ENCODE measurements at places on chromosomes 3 and 15.

DNA sequence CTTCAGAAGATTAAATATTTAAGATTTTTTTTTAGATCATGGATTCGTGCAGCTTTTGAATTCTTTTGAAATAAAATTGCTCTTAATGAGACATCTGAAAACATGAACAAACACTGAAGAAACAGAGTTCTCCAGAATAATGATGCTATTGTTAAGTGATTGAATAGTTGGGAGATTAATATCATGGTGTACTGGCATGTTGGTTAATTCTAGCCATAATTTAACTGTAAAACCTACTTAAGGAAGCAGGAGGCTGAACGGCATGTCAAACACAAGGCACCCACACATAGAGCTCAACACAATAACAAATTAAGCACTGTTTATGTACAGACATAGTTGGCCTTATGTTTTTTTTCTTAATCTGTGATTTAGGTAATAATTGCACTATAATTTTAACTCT lies 185.6 kb downstream of the RBMS3 start:
- DNase-seq: no peak

DNA sequence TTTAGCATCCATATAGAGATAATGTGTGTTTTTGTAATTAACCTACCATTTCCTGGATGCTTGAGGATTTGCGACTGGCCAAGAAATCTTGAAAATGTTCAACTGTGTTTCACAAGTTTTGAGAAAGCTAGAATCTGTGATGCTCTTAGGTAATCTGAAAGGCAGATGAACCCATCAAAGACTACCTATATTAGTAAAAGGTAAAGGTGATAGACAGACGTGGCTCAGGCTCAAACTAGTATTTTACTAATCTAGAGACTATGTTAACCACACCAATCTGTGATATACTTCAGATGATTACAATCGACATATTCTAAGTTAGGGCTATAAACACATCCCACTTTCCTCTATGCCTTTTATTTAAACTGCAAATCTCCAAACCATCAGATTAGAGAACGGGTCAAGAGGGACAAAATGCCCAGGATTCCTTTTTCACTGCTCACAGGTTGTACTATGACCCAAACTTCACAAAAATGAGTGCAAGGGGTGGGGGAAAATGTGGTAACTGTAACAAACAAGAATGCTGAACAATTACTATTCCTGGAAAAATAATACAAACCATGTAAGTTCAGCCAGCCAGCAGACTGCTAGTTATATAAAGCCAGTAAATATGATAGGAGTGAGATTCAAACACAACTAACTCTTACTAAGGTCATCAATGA lies 295.1 kb downstream of the FOXP1 start:
- no peak for DNase-seq

- no peak for DNase-seq
Measured at GRCh38 chr3:4387210-4388204, 79.6 kb downstream of the SUMF1 start.

DNA sequence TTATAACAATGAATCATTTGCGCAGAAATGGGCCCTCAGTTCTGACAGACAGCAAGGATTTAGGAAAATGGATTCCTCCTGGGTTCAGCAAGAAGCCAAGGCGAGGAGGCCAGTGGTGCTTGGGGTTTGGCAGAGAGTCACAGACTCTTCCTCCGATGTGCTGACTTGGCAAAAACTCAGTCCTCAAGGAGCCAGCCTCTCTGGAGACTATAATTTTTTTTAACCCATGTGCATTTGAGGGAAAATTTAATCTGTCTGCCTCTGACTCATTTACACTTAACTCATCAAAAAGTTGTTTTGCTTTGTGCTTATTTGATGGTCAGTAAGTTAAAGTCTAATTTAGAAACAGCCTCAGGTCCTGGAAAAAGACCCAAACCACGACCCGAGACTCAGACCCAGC lies 34.2 kb upstream of the SLC24A5 start:
- DNase-seq: no peak

GRCh38 chr3:171417813-171418212 lies 42.4 kb downstream of the TNIK start:
- DNase-seq: no peak

GRCh38 chr3:197186887-197187588 lies 111.4 kb downstream of the DLG1 start:
- DNase-seq: peak; percentile 16

GRCh38 chr3:130379274-130379673 lies 33.8 kb downstream of the COL6A5 start:
- DNase-seq: no peak

GRCh38 chr3:159130108-159130507 lies 328.3 kb downstream of the MFSD1 start:
- DNase-seq: no peak

DNA sequence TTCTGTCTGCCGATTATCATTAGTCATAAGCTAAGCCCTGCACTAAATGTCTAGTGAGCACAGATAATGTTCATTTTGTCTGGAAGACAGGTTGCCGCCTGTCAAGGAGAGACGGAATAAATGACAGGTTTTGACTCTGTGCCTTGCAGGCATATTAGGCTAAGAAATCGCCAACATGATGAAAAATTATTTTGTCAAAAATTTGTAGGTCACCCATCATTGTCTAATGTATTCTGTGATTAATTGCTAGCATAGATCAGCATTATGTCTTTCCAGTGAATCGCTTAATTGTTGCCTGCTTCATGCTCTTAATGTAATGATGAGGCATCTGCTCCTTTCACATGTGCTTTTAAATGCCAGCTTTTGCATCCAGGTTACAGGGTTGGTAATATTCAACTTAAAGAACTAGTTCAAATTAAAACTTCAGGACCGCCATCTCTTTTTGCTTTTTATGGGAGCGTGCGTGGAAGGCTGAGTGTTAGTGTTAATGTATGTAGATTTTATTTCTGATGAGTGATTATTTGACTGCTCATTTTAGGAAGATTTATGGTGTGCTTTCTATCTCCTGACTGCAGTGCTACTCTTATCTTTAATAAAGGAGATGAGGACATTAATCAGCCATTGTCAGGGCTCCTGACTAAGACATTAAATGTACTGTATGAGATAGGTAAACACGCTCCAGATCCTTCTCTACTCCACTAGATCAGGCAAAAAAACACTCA lies 120.8 kb upstream of the MEIS2 start:
- DNase-seq: no peak

GRCh38 chr3:34837848-34838741 lies 801.2 kb upstream of the ARPP21 start:
- no peak for DNase-seq

GRCh38 chr3:110293660-110294059 lies 778.0 kb upstream of the NECTIN3 start:
- no peak for DNase-seq

DNA sequence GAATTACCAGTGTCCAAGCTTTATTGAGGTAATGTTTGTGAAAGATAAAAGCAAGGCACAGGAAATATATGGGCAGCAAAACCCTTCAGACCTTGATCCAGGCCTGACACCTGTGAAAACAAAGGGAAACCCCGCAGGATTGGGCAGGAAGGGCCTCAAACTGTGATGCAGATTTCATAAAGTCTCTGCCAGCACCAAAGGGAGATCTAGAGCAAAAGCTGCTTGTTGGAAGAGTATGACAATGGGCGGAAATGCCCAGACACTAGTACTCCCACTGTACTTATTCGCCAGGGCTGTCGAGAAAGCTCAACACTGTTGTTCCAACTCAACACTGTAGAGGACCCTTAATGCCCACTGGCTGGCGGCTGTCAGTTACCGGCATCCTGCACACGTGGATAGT lies 207.9 kb downstream of the CD47 start:
- DNase-seq: no peak

DNA sequence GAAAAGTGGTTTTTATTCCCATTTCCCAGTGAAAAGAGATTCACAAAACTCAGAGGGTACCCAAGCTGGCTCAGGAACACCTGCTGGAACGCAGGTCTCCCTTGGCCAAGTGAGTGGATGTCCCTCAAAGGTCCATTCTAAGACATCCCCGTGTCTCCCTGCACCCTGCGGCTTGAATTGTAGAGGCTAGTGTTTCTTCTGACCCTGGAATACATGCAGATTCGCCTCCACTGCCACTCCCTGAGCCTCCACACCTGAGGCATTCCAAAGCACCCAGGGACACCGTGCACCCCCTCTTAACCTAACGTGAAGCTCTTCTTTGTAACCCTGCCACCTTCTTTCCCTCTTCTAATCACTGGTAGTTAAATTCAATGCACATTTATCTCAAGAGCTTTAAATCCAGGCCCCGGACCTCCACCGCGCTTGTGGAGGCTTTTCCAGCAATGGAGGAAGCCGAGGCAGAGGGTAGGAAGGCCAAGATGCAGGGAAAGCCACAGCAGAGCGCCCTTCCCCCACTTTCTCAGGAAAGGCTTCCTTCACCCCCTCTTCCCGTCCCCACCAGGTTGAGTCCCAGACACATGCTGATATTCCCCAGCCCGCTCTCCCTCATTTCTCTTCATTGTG lies 590 bp upstream of the ITGA11 start:
- DNase-seq: no peak

GRCh38 chr3:30795176-30795575 lies 99.3 kb downstream of the GADL1 start:
- no peak for DNase-seq

GRCh38 chr15:51267703-51268083 lies 70.7 kb downstream of the CYP19A1 start:
- DNase-seq: no peak

- peak; percentile 64 for DNase-seq
Measured at GRCh38 chr3:51718547-51719409, 11.9 kb downstream of the GRM2 start.

DNA sequence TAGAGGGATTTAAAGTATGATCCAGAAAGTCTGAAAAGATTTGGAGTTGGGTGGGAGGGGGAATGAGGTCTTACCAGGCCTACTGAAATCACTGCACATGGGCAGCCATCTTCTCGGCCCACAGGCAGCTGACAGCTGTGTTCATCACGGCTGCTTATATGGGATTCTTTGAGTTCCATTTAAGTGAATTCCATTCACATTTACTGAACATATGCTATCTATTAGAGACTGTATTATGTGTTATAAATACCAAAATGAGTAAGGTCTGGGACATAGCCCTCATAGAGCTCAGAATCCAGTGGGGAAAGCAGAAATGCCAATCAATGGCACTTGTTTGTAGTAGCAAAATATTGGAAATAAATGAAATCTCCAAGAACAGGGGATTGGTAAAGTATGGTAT lies 91.1 kb downstream of the TRIM42 start:
- no peak for DNase-seq

DNA sequence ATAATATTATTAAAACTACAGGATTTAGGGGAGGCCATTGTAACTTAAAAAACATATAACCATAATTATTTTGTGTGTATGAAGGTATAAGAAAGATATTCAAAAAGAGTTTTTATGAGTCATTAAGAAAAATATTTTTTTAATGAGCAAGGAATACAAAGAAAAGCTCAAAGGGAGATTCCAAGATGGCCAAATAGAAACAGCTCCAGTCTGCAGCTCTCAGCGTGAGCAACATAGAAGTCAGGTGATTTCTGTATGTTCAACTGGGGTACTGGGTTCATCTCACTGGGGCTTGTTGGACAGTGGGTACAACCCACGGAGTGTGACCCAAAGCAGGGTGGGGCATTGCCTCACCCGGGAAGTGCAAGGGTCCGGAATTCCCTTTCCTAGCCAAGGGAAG lies 336.1 kb downstream of the TBL1XR1 start:
- DNase-seq: no peak

DNA sequence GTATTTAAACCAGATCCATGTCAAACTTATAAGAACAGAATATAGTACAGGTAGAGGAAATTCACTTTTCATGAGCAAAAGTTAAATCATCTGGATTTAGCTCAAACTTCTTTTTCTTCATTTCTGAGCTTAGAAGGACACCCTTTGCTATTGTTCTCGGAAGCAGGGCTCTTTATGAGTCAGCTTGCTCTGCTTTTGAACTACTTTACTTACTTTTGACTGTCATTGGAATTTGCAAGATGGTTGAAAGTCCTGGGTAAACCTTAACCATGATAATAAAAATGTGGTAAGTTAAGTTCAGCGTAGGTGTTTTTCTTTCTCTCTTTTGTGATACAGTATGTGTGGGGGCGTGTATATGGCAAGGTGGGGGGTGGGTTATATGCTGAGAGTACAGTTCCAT lies 312.7 kb upstream of the DPH6 start:
- no peak for DNase-seq

- no peak for DNase-seq
Measured at GRCh38 chr15:91783008-91783407, 70.5 kb upstream of the SLCO3A1 start.

- no peak for DNase-seq
Measured at GRCh38 chr3:196974661-196975060, 6.0 kb upstream of the PIGZ start.

DNA sequence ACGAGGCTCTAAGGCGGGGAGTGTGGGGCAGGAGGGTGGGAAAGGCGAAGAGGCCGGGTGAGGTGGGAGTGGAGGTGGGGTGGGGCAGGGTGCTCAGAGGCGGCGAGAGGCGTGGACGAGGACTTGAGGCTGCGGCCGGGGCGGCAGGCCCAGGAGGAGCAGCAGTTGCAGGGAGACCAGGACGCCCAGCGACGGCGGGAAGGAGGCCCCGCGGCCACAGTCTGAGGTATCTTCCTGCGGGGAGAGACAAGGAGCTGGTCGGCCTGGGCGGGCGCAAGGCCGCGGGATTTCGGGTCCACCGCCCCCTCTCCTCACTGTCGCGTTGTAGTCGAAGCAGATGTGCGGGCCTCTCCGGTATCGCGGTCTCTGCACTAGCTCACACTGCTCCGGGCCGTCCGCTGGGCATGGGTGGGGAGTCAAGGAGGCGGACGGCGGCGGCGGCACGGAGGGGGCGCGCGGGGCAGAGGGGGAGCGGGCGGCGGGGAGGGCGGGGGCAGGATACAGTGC lies 5.3 kb upstream of the TMEM115 start:
- DNase-seq: no peak

DNA sequence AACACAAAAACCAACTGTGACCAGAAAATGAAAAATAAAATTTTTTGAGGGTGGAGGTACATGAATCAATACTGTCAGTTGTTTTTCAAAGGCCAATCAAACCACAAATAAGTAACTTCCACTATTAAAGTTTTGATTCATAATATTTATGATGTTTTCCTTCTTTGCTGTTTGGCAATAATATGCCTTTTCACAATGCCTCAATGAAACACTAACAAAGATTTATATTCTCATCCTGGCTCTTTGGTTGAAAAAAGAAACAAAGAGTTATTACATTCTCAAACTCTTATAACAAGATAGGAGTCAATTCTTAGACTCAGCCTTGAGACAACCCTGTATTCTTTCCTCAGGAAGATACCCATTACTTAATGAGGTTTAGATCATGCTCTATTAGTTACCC lies 63.1 kb downstream of the C3orf70 start:
- no peak for DNase-seq

DNA sequence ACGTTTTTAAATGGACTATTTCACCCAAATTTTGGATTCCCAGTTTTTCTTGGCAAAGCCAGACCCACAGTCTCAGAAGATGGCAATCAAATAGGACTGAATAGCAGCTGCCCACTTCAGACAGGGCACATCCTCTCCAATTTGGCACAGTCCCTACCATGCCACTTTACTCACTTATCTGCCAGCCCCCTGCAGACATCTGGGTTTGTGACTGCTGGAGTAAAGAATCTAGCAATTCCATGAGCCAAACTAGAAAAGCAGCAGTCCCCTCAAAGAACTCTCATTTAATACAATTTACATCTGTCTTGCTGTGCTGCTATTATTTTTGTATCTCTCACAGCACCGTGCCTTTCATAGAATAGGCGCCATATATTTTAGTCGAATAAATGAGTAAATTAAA lies 16.0 kb upstream of the LRRN1 start:
- DNase-seq: no peak
